Sigmoid colon (tissue), 7 donors: ENCODE measurements at places on chromosomes 4 and X.

DNA sequence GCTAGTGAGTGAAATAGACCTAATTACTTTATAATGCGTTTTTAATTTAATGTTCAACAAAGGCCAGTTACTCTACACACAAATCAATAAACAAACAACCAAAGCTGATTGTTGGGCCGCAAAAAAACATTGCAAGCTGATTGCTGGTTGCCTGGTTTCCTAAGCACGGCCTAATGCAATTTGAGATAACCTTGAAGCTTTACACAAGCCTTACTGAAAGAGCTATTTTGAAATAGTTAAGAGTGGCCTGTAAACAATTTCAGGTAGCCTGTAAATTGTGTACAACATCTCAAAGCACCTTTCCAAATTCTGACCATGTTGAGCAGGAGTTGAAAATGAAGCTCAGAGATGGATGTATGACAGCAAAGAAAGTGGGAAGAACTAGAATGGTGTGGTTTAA, 17.5 kb upstream of the CXorf66 start:
- no peak for DNase-seq

DNA sequence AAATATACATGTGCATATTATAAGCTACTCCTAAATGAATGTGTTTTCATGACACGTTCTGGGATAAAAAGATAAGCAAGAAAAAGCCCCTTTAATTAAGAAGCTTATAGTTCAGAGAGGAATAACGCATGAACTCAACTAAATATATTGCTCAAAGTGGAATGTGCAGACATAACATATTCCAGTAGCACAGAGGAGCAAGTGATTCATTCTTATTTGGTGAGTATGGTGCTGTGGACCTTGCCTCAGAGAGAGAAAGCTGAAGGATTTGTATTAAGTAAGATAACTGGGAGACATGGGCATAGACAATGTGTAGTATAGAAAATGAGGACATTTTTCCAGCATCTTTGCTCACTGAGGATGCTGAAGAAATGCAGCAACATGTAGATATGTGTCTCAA, 76.8 kb downstream of the CFAP299 start:
- no peak for DNase-seq

DNA sequence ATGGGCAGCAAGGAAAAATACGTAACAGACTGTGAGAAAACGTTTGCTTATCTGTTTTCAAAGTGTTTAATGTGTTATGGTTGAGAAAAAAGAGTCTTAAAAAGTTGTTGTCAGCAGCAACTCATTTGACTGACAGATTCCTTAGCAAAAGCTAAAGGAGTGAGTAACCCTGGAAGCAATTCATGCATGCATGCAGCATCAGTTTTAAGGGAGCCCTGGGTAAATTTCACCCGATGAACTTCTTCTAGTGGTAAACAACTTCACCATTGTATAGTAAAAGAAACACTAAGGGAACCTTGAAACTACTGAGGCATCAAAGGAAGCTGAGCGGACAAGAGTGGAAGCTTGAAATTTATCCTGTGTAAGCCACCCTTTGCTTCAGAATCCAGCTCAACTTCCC, 583.2 kb upstream of the INTU start:
- DNase-seq: no peak

GRCh38 chr4:114386637-114387233, 211.9 kb upstream of the UGT8 start:
- DNase-seq: no peak

GRCh38 chrX:98067611-98068010, 1183.9 kb downstream of the RPA4 start:
- no peak for DNase-seq

GRCh38 chr4:176945334-176945733, 152.6 kb upstream of the VEGFC start:
- no peak for DNase-seq

DNA sequence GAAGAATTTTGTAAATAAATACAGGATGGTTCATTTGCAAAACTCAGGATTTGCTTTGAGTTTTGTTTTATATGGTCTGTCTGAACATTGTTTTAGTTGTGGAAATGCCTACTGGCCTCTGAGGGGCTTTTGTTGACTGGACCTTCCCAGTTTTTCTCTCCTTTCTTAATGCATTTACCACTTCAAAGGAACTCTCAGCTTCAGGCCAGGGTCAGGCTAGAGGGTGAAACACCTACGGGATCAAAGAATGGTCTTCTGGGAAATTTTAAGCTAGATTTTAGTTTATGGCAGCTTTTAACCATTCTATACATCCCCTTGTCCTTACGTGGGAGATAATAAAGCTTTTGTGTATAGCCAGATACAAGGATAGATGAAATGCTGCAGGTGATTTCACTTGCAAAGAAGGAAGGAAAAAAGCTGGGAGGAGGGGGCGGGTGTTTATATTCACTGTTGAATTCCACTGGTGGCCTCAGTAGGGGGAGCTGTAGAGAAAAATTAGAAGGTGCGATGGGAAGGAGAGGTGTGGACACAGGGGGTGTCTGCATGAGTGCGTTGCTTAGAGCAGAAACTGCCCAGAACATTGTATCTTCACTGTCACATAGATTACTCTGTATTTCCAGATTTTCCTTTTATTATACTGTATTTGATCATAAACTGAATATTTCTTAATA, 151.8 kb downstream of the TSPAN5 start:
- no peak for DNase-seq

GRCh38 chrX:132004728-132005127, 18.4 kb upstream of the STK26 start:
- DNase-seq: no peak

DNA sequence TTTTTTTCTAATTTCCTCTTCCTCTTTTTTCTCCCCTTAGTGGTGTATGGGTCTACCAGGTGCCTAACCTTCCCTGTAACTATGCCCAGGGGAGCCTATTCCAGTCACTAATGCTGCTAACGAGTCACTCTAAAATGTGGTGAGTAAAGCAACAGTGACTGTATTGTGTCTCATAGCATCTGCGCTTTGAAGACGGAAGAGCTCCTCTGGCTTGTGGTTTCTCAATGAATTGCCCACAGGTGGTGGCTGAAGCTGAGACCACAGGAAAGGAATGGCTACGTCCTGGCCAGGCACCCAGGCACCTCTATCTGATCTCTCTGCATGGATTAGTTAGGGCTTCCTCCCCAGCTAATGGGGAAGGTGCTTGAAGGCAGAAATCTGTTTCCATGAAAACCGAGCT, 763.5 kb upstream of the FRG1 start:
- DNase-seq: no peak

GRCh38 chrX:107750861-107751445, 24.6 kb downstream of the TSC22D3 start:
- DNase-seq: no peak

DNA sequence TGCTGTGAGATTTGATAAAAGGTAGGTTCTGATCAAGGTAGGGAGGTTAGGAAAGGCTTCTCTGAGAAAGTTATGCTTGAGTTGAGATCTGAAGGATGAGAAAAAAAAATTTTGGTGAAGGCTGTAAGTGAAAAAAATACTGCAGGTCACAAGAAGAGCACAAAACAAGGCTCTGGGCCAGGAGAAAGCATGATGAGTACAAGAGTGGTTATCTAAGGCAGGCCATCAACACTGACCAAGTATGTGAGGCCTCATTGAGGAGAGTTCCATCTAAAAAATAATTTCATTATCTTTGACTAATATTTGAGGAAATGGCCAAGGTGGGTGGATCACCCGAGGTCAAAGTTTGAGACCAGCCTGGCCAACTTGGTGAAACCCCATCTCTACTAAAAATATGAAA, 71.6 kb upstream of the SLC4A4 start:
- no peak for DNase-seq

DNA sequence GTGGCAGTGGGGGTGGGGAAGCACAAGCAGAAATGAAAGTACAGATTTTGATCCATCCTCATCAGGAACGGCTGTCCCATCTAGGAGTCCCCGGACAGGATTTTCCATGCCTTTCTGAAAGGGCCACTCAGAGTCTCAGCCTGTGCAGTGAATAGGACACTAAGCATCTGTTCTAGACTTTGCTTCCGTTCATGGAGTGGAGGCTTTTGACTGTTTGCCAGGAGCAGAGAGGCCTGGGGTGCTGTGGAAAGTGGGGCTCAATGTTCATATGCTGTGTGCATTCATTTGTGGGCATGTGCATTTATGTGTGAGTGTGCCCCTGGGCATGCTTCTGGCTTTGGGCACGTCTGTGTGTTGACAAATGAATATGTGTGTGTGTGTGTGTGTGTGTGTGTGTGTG, 25.6 kb upstream of the MAMLD1 start:
- no peak for DNase-seq

DNA sequence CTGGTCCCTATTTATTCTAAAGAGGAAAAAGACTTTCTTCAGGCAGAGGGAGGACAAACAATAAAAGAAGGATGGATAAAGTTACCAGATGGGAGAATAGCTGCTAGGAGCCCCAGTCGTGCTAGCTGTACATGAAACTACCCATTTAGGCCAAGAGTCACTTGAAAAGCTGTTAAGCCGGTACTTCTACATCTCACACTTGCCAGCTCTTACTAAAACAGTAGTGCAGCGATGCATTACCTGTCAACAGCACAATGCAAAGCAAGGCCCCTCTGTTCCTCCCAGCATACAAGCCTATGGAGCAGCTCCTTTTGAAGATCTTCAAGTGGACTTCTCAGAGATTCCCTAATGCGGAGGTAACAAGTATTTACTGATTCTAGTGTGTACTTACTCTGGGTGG, 1138.8 kb downstream of the ARAP2 start:
- DNase-seq: no peak

GRCh38 chr4:137307806-137308205, 224.5 kb downstream of the PCDH18 start:
- no peak for DNase-seq

GRCh38 chr4:144799486-144799885, 153.5 kb downstream of the HHIP start:
- no peak for DNase-seq

DNA sequence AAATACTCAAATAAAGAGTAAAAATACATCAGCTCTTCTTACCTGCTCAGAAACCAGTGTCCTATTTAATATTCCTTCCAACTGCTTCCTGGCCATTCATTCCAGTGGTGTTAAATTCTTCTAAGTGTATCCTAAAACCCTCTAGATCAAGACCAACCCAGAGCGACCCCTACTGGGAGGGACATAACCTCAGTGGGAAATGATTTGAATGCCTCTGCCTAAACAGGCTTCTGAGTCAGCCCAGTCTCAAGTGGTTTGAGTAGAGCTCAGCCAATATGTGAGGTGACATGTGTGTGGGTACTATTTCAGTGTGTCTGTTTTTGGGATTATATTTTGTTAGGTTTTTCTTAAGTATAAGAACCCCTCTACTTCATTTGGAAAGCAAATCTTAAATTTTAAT, 133.6 kb upstream of the ARHGEF9 start:
- DNase-seq: no peak

DNA sequence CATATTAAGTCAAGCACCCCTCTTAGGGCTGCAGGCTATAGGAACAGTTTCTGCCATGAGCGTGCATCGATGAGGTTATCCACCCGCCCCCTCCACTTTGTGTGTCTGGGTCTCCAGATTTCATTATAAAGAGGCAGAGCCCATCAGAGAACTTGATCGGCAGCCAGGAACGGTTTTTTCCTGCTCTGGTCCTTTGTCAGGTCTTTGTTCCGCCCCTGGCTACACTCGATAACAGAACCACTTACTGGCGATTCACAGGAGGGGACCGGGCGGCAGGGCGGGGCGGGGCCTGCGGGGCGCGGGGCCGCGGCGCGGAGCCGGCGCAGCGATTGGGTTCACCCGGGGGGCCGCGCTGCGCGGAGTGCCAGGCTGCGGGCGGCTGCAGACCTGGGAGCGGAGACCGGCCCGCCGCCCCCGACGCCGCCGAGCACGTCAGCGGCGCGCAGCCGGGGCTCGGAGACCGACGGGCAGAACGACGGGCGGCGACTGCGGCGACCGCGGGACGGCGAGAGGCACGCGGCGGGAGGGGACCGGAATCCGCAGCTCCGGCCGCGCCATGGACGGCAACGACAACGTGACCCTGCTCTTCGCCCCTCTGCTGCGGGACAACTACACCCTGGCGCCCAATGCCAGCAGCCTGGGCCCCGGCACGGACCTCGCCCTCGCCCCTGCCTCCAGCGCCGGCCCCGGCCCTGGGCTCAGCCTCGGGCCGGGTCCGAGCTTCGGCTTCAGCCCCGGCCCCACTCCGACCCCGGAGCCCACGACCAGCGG, at the start of gene SLC10A4:
Gene SLC10A4 (plus strand): TSS at position 338 of the 771 bp plus-strand sequence. CDS start 219 bp downstream, at position 557.
- DNase-seq: no peak

DNA sequence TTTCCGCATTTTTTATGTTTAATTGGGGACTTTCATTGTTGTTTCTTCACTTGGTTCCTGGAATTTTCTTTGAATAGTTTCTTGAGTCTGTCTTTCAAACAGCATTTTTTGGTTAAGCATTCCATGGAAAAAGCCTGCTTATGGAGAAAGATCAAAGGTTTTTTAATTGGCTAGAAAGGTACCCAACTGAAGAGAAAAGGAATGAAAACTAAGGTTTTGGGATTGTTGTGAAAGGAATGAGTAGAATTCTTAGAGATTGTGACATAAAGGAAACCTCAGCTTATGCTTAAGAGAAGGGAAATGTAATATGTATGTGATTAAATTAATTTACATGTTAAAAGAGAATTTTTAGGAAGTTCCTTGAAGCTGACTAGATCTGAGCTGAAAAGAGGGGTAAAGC, 82.8 kb downstream of the CCKAR start:
- DNase-seq: no peak

GRCh38 chrX:154727871-154728270, 23.0 kb downstream of the GAB3 start:
- DNase-seq: peak; percentile 88

GRCh38 chr4:62771983-62772557, 1571.9 kb downstream of the ADGRL3 start:
- no peak for DNase-seq

- no peak for DNase-seq
Observed at GRCh38 chrX:47180346-47180745, 13.3 kb upstream of the UBA1 start.

- DNase-seq: peak; percentile 64
Observed at GRCh38 chrX:2609431-2610238, 81.5 kb upstream of the CD99 start.

- DNase-seq: no peak
Observed at GRCh38 chr4:159341522-159341921, 238.6 kb downstream of the RAPGEF2 start.
